ENCODE measurements at places on chromosomes 16 and 17.

DNA sequence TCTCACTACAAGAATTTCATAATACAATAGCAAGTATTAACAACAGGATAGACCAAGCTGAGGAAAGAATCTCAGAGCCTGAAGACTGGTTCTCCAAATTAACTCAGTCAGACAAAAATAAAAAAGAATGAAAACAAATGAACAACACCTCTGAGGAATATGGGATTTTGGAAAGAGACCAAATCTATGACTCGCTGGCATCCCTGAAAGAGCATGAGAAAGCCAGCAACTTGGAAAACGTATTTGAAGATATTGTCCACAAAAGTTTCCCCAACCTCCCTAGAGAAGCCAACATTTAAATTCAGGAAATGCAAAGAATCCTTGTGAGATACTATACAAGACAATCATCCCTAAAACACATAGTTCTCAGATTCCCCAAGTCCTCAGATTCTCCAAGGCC lies 20.9 kb downstream of the NLRP1 start:
- DNase-seq, result no peak

- DNase-seq, result no peak
Measured at GRCh38 chr17:57713140-57713539, 32.0 kb downstream of the CCDC182 start.

GRCh38 chr17:19716108-19717030 lies at the start of gene SLC47A2:
SLC47A2 (minus strand) TSS chr17:19716584; CDS start chr17:19716555, 29 bp downstream.
- no peak for DNase-seq

- DNase-seq, result no peak
Measured at GRCh38 chr17:13572581-13572980, 29.1 kb downstream of the HS3ST3A1 start.

GRCh38 chr17:652314-652713 lies 62.3 kb downstream of the VPS53 start:
- no peak for DNase-seq
